Inflammatory macrophage treated with lipopolysaccharide for 1 hour (primary cell): ENCODE measurements at places on chromosomes 6 and 20.
A peak's percentile ranks its signal among the peaks of the same experiment; 100 is the strongest.

DNA sequence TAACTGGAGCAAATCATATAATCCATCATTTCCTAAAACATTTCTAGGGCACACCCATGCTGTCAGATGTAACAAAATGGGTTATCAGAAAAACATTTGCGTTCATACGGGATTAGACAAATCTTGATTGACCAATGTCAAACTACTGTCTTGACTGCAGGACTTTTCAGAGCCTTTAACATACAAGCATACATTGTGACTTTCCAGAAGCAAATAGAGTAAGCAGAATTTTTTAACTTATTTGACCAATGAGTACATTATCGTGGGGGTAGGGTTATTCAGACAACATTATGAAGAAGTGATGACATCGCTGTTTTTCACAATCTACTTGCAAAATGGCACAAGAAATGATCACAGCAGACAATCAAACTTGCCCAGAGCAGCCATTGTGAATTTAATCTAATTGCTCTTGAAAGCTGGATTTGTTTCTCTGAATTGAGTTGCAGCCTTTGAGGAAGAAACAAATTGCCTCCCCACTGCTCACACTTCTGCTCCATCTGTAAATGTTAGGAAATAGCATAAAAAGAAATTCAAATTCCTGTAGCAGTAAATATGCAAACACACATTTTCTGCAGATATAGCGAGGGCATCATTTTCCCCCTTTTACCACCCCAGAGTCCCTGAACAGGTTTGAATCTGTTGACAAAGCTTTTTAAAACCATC lies 133.0 kb upstream of the DOK5 start:
- peak; percentile 5 for DNase-seq

GRCh38 chr6:47221565-47221964 lies 88.1 kb downstream of the TNFRSF21 start:
- no peak for DNase-seq

- DNase-seq: no peak
Measured at GRCh38 chr6:84016029-84016428, 17.5 kb upstream of the MRAP2 start.

- DNase-seq: no peak
Measured at GRCh38 chr6:968791-969190, 275.9 kb upstream of the EXOC2 start.

GRCh38 chr6:46795816-46796215 lies 2.6 kb downstream of the MEP1A start:
- DNase-seq: peak; percentile 55

- no peak for DNase-seq
Measured at GRCh38 chr6:126524811-126525326, 185.0 kb downstream of the CENPW start.

DNA sequence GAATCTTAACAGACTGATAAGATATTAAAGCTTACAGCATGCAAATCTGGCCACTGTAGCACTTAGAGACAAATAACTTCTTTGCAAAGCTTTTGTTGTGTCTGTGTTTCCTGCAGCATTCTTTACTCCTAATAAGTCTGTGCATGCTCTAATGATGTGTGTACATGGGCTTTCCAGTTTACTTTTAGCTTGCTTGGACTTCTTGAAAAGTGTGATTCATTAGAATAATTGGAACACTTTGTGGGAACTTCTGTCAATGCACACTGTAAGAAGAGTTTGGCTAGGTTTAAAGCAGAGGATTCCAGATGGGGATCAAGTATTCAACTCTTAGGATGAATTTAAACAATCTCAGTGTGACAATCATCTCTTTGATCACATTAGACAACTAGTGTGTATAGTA lies 22.1 kb upstream of the TINAG start:
- no peak for DNase-seq

GRCh38 chr6:35302604-35303241 lies 5.1 kb downstream of the DEF6 start:
- peak; percentile 67 for DNase-seq

- no peak for DNase-seq
Measured at GRCh38 chr6:170147832-170148708, 142.8 kb downstream of the DLL1 start.

GRCh38 chr20:60993433-60994044 lies 258.5 kb upstream of the CDH4 start:
- no peak for DNase-seq

DNA sequence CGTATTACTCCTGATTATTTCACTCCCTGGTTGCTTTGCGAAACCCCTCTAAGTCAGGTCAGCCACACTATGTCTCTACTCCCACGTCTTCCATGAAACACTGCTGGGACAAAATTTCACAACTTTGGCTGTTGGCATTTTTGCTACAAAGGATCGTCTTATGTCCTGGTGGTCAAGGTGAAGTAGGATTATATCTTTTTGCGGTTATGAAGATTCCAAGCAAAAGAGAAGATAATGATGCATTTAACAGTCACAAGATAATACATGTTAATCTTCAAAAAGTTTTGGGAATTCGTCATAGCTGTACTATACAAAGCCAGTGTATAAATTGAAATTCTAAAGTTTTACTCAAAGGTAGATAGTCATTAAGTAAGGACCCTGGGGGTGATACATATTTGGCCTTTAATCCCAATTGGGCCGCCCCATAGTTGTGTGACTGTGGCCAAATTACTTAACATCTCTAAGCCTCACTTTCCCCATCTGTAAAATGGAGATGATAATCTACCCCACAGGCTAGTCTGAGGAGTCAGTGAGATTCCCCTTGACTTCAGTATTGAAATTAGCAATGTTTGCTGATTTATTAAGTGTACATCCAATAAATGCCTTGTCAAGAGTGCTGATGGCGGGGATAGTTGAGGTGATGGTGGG lies 212.1 kb downstream of the ARID1B start:
- DNase-seq: no peak

DNA sequence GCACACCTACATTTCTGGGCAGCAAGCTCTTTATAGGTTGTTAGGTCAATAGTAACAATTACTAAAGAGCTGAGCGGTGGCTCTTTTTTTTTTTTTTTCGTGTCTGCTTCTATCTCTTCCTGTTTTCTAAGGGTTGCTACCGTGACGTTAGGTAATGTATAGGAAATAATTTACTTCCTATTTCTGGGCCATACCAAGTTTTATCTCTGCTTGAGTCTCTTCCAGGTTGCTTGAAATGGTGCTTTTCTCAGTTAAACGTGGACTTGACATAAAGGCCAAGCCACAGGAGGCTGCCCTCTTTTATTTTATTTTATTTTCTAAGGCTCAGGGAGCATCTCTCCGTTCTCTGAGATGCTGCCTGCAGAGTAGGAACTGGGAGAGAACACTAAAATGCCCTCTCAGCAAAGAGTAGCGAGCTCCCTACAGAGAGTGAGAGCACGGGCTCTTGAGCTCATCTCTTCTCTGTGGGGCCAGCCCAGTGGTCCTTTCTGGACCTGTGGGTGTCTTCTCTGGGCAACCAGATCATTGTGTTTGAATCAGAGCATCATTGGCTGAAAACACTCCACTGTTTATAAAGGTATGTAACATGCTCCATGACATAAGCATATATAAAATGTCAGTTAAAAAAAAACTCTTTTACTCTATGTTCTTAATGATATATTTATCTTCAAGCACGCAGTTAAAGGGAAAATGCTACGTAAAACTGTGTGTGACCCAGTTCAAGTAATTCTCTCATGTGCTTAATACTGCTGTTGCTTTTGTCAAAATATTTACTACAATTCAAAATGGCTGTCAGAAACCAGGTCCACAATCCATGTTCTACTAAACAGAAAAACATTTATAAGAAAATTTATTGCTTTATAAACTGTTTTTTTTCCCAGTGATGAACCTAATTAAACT lies at the start of gene ZNF831:
Gene ZNF831, plus strand, starts transcription at position 191 of the 900 bp plus-strand sequence. CDS start 27,199 bp downstream, outside the sequence.
- peak; percentile 30 for DNase-seq

DNA sequence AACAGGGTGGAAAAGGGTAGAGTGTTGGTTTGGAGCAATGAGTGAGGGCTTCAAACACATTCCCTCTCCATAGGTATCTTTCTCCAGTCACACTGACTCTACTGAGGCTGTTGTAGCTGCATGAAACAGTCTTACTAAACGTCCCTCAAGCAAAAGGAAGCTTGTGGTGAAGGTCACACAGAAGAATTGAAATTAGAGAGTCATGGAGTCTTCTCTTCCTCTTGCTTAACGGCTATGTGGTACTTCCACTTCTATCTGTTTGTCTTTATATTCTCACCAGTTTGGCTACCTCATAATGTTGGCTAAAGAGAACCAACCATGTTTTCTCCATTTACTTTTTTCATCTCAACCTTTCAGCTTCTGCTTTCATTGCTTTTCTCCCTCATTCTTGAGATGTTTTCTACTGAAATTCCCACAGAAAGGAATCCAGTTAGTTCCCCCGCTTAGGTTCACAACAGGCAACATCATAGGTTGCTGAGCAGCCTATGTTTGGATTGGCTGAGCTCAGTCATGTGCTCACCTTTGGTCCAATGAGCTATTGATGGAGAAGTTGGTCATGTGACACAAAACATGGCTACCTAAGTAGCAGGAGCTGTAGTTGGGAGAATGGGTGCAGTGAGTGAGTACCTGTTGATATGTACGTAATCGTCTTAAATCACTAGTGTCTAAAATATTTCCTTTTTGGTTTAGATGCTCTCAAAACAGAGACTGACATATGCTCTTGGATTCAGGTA lies 99.8 kb downstream of the SNAP25 start:
- peak; percentile 6 for DNase-seq
